ENCODE measurements at places on chromosomes 5 and 9.

GRCh38 chr5:102823441-102823874, 68.4 kb downstream of the PAM start:
- DNase-seq: no peak

GRCh38 chr5:36611520-36612274, 5.3 kb downstream of the SLC1A3 start:
- no peak for DNase-seq

GRCh38 chr9:129697656-129698253, 32.3 kb downstream of the PRRX2 start:
- DNase-seq: no peak

DNA sequence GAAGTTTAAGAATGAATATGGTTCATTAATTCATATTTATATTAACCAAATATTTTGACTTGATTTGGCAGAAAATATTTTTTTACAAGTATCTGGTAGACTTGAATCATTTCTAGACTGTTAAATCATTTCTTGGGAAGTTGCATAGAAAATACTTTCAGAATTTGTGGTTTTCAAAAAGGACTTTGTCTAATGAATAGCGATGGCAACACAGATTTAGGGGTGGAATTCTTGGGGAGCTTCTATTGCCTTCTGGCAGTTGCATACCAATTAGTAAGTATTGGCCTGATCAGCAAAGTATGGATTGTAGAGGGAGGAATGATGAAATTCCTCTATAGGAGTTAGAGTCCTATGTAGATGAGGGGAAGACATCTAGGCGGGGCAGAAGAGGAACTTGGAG, 68.6 kb upstream of the CKMT2 start:
- DNase-seq: no peak

GRCh38 chr5:77952636-77953212, 176.6 kb upstream of the TBCA start:
- DNase-seq: no peak
